ENCODE measurements at places on chromosomes 1 and 21.

DNA sequence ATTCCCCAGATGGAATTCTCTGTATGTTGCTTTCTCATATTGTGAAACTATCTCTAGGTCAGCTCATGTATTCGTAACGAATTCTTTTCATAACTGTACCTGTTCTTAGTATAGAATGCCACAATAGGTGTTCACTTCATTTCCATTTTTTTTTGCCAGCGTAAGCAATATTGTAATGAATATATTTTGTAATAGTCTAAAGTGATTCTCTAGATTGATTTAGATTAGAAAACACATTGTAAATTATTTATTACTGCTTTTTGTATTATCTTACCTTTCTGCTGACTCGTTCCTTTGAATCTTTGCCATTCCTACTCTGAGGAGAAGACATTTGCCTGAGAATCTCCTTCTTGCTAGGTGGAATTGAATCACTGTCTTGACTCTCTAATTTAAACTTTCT lies 14.8 kb downstream of the PDC start:
- no peak for DNase-seq

GRCh38 chr1:58158506-58159433 lies 387.8 kb downstream of the OMA1 start:
- DNase-seq, result no peak

GRCh38 chr1:154154534-154155191 lies at the start of gene NUP210L:
NUP210L (minus strand) TSS chr1:154155073.
- DNase-seq, result no peak

DNA sequence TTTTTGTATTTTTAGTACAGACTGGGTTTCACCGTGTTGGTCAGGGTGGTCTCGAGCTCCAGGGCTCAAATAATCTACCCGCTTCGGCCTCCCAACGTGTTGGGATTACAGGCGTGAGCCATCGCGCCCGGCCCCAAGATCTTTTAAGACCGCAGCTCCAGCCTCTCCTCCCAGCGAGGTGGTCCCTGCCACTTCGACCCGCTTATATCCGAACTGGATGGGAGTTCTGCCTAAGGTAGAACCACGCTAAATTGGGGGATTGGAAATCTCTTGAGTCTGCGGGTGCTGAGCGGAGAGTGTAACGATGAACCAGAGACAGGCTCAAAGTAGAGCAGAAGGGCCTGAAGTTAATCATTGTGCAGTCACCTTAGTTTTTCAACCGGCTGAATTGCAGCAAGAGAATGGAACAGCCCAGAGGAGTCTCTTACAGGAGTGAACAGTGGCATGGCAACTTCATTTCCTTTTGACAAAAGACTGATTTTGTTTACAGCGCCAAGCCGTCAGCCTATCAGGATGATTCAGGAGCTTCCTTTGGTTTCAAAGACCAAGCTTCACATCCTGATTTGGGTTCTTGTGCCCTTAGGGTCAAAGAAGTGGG lies 726 bp upstream of the CYB5R1 start:
- DNase-seq, result no peak

DNA sequence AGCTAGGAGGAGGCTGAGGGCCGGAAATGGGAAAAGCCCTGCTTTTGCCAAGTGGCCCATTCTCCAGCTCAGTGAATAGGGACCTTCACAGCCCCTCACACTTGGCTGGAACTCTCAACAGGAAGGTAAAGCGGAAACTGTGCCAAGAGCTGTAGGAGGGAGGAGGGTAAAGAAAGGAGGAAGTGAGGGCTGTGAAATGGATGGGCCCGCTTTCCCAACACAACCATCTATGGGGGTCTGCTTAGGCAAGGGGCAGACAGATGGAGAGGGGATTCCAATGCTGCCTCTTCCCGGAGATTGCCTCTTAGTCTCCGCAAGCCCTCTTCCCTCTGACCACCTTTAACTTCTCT lies 5.2 kb downstream of the INKA2 start:
- no peak for DNase-seq

GRCh38 chr1:230044729-230045128 lies 22.3 kb upstream of the GALNT2 start:
- no peak for DNase-seq

DNA sequence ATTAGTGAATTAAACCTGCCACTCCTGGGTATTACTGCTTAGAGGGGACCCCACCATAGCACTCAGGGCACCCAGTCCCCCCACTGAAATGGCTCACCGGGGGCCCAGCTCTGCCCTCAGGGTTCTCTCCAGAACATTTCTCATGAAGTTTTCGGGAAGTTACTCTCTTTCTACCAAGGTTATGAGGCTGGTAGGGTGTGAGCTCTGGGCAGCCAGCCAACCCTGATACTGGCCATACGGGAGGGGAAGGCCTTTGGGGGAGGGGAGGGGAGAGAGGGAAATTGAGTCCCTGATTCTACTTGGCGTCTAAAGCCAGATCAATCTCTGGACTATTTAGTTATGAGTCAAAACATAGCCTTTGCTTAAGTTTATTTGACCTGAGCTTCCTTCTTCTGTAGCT lies 12.9 kb upstream of the PDE9A start:
- no peak for DNase-seq

DNA sequence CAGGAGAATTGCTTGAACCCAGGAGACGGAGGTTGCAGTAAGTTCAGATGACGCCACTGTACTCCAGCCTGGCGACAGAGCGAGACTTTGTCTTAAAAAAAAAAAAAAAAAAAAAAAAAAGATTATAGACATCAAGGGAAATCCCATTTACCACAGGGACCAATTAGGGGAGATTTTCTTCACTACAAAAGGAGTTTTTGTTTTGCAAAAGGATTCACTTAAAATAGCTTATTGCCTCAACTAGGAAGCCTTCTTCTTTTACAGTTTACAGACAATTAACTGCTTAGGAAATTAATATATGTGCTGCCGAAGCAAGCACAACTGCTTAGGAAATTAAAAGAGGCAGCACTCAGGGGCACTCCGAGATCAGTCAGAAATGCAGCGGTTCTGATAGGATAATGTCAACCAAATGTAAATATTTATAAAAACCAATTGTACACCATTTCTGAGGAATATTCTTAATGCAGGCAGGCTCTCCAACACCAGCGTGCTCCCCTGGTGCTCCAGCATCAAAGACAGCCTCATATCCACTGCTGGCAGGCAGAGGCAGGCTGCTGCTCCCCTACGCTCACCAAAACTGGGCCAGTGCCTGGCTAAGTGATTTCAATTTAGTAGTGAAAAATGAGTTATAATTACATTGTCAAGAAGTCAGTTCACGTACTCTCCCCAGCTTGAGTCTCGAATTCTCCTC lies 107.9 kb upstream of the RAB4A start:
- no peak for DNase-seq

GRCh38 chr1:12244078-12244477 lies 14.2 kb downstream of the VPS13D start:
- DNase-seq, result no peak

DNA sequence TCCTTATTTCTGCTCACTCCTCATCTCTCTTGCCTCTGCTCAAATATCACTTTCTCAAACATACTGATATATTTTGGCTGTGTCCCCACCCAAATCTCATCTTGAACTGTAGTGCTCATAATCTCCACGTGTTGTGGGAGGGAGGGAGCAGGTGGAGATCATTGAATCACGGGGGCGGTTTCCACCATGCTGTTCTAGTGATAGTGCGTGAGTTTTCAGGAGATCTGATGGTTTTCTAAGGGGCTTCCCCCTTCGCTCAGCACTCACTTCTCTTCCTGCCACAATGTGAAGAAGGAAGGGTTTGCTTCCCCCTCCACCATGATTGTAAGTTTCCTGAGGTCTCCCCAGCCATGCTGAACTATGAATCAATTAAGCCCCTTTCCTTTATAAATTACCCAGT lies 26.6 kb downstream of the ZBTB8OS start:
- no peak for DNase-seq

GRCh38 chr1:110159168-110159567 lies 8.9 kb downstream of the SLC6A17 start:
- no peak for DNase-seq

DNA sequence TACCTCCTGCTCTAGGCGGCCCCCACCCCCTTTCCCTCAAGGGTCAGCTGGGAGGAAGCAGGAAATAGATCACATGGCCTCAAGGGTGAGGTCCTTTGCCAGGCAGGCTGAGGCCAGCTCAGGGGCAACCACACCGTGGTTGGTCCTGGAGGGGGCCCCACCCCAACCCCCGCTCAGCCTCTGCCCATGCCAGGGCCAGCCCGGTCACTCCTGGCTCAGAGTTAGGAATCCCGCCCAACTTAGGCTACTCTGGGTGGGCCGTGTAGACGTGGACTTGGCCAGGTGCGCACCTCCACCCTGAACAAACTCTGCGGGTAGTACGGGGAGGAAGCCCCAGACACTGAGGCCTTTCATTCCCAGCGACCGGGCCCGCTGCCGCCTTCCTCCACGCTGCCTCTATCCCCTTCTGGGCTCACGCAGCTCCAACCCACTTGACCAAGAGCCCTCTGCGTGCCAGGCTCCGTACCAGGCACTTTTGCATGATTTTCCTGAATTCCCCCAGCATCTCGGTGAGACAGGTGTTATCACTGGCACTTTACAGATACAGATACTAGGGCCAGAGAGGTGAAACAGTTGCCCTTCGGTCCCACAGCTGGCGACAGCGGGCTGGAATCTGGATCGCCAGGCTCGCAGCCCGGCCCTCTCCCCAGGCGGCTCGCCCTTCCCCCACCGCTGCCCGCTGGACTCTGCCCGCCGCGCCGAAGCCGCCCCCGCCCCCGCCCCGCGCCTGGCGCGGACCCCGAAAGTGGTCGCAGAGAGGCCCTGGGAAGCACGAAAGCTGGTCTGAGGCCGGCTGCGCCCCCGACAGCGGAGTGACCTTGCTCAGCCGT lies 769 bp downstream of the GALE start:
- DNase-seq, result peak; percentile 70

DNA sequence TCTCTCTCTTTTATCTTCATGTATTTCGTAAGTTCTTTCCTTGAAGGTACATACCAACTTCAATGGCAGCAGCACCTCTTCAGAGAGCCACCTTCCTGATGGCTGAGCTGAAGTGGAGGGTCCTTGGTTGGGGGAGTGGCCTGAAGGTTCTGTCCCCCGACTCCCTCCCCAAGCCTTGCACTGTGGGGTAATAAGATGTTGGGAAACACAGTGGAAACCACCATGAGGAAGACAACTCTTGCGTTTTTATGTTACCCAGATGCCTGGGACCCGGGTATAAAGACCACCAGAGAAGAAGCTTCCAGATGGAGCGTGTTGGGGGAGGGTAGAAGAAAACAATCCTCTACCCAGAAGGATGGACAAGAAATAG lies 794 bp downstream of the KRTAP12-3 start:
- no peak for DNase-seq

DNA sequence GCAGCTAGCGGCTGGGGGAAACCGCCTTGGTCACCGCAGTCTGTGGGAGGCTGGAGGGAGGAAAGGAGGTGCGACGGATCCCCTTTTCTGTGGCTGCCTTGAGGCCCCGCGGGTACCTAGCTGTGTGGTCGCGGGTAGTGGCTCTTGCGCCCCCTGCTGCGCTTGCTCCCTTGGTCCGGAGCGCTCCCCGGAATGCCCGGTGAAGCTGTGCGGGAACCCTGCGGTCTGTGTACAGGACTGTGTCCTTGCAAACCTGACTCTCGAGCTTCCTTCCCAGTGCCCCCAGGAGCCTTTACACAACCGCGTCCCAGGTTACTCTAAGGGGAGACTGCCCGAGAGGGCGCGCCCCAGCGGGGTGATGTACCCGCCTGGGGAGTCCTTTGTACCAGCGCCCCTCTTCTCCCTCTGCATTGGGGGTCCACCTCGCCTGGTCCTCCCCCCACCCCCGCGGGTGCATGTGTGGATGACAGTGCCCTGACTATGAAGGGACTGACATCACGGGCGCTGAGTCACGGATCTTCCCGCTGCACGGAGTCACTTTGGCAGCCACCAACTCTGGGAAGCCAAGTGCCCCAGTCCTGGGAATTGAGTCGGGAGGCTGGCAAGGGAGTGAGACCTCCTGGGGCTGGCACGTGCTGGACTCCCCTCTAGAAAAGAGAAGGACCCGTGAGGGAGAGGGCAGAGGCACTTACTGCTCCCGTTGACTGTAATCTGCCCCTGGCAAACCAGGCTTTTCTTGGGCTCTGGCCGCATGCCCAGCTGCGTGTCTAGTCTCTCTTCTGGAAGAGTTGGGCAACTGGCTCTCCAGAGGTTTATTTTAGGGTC lies 816 bp downstream of the IL6R start:
- peak; percentile 68 for DNase-seq

GRCh38 chr1:46659307-46659870 lies 8.8 kb downstream of the ATPAF1 start:
- no peak for DNase-seq

DNA sequence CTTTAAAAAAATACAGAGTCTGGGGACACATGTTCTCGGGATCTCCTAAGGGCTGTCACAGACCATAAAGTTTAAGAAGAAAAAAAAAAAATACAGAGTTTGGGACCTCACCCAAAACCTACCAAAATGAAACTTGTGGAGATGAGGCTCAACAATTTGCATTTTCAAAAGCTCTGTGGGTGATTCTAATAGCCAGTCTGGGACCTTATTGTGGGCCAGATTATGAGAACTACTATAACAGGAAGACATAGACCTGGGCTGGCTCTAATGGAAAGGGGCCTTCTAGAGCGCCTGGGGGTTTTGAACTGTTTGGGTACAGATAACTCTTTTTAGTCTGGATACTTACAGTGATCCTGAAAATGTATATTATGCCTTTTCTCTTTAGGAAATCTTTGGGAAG lies 69.1 kb downstream of the LAMC1 start:
- no peak for DNase-seq

- DNase-seq, result no peak
Measured at GRCh38 chr1:164622068-164622845, 63.3 kb downstream of the PBX1 start.

DNA sequence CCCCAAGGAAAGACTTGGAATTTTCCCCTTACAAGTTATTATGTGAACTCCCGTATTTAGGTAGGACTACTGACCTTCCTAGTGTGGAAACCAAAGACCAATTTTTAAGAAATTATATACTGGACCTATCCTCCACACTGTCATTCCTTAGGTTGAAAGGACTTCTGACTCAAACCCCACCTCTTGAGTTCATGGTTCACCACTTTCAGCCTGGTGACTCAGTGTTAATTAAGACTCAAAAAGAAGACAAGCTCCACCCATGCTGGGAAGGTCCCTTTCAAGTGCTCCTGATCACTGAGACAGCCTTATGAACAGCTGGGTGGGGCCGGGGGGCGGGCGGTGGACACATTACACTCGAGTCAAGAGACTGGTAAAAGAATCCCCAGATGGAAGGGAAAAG lies 113.2 kb downstream of the LRRC53 start:
- DNase-seq, result no peak

- DNase-seq, result no peak
Measured at GRCh38 chr1:73604211-73604610, 593.8 kb downstream of the LRRIQ3 start.

DNA sequence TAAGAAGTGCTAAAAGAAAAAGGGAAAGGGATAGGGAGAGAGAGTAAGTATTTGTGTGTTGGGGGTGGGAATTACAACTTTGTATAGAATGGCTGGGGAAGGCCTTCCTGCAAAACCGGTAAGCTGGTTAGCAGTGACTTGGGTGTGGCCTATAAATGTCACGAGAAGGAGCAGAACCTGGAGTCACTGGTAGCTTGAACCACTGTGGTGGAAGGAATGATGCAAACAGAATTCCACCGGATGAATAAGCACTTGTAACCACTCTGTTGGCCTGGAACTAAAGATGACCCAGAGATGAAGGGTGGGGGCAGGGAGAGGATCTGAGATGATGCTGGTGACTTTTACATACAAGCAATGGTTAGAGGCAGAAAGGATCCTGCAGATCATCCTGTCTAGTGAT lies 8.9 kb downstream of the XKR8 start:
- peak; percentile 88 for DNase-seq

Data from GM03348 (cell line).